ENCODE measurements at places on chromosomes 5 and 9.

- no peak for DNase-seq
Measured at GRCh38 chr5:171647043-171647903, 138.3 kb upstream of the SMIM23 start.

DNA sequence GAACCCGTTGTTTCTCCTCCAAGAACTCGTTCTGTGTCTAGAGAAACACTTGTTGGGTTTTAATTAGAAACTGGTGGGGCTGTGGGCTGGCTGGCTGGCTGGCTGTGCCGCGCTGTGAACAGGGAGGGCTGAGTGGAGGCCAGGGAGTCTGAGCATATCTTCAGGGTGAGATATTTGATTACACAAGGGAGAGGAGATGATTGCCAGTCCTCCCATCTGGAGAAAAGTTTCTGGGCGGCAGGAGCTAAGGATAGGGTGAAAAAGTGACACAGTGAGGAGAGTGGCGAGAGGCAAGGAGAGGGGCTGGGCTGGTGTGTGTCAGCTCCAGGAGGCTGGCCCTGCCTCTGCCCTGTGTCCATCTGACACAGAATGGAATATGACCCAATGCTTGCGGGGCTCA, 63.0 kb downstream of the GDNF start:
- DNase-seq = no peak

DNA sequence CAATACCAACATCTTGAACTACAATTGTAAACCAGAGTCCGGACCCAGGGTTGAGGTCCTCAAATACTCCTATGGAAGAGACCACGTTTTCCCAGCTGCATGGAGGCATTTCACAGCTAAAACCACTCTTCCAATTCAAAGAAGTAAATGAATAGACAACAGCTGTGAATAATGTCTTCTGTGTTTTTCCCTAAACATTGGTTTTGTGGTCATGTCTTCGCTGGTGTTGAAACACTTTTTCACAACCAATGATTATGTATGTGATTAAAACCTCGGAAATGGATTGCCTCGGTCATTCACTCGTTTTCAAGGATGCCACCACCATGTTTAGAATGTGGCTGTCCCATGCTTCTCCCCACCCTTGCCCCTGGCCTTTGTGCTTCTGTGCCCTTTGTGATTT, 9.4 kb upstream of the TENT4A start:
- DNase-seq = no peak

DNA sequence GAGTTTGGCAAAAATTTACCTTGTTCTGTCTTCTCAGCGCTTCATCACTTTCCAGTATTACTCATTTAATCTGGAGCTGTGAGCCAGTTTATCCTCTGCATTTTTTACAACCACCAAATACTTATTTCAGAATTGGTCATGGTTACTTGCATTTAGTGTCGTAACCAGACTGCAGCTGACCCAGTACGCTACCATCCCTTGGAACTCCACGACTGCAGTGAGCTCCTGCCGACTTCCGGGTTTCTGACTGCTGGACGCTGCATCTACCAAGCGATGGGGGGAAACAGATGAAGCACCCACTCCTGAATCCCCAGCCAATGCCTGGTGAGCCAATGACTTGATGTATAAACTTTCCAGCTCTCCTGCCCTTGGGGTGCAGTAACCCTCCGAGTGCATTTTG, 174.4 kb upstream of the PRLR start:
- no peak for DNase-seq

DNA sequence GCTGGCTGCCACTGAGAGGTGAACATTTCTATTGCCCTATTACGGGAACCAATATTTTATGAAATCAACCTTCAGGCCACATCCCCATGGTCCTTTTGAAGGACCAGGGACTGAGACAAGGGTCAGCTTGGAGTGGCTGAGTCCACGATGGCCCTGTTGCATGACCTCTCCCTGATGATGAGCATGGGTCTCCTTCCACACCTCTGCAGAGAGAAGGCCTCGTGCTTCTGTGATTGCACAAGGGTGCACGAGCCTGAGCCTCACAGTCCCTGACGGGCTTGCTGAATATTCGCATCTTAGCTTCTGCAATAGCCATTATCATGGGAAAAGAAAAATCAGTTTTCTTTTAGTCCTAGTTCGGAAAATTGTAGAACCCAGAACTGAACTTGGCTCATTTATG, 255.0 kb upstream of the IRX2 start:
- DNase-seq = no peak

Data from NCI-H1417 treated with DMSO at 0.1 percent for 48 hours (cell line).